ENCODE measurements at places on chromosomes 13 and 19.

- no peak for DNase-seq
Observed at GRCh38 chr13:60078226-60078625, 85.5 kb downstream of the DIAPH3 start.

DNA sequence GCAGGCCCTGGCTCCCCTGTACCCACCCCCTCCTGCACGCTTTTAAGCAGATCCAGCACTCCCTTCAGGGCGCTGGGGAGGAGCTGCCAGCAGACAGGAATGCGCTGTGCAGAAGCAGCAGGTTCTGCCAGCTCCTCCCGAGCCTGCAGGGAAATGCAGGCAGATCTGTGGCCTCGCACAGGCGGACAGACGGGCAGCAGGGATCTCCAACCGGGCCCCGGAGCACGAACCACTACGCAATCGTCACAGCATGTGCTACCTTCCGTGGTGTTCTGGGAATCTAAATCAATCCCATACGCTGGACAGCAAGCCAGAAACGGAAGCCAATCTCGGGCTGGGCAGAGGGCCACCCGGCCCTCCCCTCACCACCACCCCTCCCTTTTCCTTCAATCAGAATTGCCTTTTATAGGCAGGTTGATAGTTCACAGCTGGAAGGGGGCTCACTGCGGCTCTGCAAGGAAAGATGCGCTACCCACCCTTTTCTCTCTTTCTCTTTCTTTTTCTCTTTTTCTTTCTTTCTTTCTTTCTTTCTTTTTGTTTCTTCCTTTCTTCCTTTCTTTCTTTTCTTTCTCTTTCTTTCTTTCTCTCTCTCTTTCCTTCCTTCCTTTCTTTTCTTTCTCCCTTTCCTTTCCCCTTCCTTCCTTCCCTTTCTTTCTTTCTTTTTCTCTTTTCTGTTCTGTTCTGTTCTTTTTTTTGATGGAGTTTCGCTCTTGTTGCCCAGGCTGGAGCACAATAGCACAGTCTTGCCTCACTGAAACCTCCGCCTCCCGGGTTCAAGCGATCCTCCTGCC, 99.9 kb downstream of the GNG7 start:
- DNase-seq = no peak

- DNase-seq = no peak
Observed at GRCh38 chr13:68806125-68806524, 1301.5 kb upstream of the ATXN8OS start.

GRCh38 chr13:102905905-102906771, 60.3 kb downstream of the ERCC5 start:
- DNase-seq = no peak

GRCh38 chr19:31583148-31583547, 233.9 kb upstream of the TSHZ3 start:
- no peak for DNase-seq

GRCh38 chr13:99648927-99649326, 147.7 kb downstream of the TM9SF2 start:
- no peak for DNase-seq

- no peak for DNase-seq
Observed at GRCh38 chr19:34731019-34731829, 2.8 kb upstream of the ZNF181 start.

GRCh38 chr13:52884429-52885010, 36.1 kb upstream of the PCDH8 start:
- DNase-seq = no peak

DNA sequence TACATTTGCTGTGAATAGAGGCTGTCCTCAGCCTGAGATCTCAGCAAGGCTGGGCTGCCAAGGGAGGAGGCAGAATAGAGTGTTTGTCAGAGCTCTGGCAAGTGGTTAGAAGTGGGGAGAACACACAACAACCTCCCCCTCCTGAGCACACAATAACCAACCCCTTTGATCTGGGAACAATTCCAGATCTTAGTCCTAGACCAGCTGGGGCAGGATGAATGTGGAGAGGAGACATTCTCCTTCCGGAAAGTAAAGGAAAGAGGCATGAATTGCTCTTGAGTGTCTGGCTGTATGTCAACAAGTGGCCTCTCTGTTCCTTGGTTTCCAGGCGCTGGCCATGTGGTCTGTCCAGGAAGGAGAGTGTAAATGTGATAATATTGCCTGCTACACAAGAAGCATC, 114.9 kb upstream of the TMTC4 start:
- DNase-seq = no peak

- no peak for DNase-seq
Observed at GRCh38 chr19:35272122-35272719, 3.5 kb downstream of the USF2 start.

DNA sequence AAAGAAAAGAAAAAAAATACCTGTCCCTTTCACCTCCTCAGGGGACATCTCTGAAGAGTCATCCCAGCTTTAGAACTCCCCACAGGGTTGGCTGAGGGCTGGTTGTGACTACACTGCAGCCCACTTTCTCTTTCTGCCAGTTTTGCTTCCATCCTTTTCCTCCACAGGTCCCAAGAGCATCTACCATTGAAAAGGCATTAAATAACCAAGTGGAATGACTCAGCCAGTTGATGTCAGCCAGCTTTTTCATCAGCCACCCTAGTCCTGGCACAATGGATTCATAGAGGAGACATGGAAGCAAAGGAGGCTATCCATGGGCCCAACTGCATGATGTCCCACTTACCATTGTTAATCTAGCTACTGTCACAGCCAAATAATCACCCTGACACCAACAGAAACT, 9.2 kb upstream of the RCBTB1 start:
- no peak for DNase-seq

DNA sequence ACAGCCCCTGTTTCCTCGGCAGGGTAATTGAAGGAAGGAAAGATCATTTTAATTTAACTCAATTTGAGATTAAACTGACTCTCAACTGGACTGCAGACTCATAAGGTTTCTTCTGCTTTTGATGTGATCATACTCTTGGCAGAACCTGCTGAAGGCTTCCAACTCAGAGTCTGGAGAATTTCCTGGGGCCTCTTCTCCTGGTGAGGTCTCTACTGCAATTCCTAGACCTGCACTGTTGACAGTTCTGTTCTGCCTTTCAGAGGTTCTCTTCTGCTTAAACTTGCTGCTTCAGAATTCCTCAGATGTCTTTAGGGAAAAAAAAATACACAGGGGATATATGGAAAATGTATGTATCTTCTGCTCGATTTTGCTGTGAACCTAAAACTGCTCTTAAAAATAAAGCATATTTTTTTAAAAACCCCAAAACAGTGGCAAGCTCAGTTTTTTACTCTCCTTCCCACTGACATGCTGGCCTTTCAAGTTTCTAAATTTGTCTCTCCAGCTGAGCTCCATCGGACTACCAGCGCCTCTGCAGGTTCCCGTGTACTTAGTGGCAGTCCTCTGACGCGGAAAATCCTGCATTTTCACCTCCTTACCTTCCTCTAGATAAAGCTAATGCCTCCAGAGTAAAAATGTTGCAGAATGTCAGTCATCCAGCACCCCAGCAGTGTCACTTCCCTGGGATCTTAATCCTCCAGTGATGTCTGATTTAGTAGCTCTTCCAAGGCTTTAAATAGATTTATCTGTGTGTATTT, 733.5 kb upstream of the SGCG start:
- no peak for DNase-seq

DNA sequence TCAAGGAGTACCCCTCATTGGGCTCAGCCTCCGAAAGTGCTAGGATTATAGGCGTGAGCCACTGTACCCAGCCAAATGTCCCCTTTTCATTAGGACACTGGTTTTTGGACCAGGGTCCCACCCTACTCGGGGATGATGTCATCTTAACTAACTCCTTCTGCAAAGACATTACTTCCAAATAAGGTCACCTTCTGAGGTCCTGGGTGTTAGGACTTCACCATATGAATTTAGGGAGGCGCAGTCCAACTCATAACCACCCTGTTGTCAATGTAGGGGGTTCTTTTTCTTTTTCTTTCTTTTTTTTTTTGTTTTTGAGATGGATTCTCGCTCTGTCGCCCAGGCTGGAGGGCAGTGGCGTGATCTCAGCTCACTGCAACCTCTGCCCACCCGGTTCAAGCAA, 32.7 kb upstream of the NFIC start:
- no peak for DNase-seq

DNA sequence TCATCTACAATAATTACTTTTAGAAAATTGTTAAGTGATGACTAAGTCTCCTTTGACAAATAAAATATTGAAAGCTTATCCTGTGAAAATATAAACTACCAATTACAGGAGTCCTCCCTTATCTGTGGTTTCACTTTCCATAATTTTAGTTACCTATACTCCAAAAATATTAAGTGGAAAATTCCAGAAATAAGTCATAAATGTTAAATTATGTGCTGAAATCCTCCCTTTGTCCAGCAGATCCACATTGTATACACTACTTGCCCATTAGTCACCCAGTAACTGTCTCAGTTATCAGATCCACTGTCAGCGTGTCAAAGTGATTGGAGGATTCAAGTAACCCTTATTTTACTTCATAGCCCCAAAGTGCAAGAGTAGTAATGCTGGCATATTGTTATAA, 98.1 kb downstream of the SERP2 start:
- no peak for DNase-seq

DNA sequence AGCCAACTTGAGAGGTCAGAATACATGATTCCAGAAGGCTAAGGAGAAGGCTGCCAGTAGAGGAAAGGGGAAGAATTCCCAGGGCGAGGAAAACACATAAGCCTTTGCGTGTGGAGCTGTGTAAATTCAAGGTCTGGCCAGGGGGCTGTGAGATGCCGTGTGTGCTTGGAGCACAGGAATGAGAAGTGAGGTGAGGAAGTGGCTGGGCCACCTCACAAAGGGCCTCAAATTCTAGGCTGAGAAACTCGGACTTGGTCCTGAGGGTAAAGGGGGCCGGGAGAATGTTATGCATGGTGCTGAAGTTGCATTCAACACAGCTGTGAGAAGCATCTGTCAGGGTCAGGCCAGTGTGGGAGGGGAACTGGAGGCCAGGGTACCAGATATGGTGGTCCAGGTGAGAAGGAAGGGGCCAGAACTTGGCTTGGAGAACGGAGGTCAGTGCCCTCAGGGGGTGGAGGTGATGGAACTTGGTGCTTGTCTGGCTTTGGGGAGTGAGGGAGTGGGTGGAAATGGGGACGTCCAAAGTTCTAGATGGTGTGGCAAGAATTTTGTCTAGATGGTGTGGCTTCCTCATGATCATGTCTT, 4.9 kb upstream of the ZNF580 start:
- DNase-seq = no peak

Measured in CMK (cell line).